NCI-H1092 treated with DMSO at 0.1 percent for 48 hours (cell line): ENCODE measurements at places on chromosomes 6 and 20.

DNA sequence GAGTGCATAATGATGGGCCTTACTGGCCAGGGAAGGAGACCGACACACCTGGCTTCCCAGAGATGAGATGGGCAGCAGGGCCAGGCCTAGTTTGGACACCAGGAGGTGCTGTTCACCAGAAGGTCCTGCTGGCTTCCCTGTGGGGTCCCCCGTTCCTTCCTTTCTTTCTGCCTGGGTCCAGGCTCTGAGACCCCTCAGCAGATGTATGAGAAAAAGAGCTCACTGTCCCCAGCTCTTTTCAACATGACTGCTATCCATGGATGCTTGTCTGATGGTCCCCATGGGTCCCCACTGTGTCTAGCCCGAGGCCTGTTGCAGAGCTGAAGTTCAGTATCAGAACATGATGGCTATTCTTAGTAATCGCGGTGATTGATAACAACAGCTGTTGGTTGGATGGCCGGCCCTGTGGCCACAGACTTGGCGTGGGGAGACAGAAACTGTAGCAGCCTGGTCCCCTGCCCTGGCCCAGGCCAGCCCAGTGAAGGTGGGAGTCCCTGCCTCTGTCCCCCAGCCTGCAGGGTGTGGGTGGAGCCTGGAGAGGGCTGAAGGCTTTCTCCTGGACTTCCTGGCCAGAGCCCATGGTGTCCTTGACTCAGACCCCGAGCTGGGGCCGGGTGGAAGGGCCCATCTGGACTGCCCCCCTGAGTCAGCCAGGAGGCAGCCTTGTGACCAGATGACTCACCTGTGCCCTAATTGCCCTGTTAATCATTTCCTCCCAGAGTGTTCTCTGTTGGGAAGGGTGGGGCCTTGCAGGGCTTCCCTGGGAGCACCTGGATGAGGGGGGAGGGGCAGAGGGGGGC, 9.9 kb upstream of the BAK1 start:
- peak; percentile 47 for DNase-seq

DNA sequence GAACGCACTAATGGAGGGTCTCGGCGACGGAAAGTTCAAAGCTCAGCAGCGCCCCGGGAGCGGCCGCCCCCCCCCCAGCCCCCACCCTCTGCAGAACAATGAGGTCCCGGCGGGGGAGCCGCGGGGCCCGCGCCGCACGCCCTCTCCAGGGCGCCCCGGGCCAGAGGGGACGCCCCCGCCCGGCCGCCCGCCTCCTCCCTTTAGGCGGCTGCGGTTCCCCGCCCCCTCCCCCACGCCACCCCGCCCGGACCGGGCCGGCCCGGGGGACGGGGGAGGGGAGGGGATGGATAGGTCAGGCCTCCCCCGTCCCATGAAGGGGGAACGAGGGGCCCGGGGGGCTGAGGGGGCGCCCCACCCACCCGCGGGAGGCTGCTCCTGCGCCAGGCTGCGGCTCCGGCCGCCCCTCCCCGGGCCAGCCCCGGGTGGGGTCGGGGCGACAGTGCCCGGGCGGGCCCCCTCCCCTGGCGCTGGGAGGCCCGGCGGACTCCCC, 1.5 kb downstream of the NOL4L start:
- no peak for DNase-seq

DNA sequence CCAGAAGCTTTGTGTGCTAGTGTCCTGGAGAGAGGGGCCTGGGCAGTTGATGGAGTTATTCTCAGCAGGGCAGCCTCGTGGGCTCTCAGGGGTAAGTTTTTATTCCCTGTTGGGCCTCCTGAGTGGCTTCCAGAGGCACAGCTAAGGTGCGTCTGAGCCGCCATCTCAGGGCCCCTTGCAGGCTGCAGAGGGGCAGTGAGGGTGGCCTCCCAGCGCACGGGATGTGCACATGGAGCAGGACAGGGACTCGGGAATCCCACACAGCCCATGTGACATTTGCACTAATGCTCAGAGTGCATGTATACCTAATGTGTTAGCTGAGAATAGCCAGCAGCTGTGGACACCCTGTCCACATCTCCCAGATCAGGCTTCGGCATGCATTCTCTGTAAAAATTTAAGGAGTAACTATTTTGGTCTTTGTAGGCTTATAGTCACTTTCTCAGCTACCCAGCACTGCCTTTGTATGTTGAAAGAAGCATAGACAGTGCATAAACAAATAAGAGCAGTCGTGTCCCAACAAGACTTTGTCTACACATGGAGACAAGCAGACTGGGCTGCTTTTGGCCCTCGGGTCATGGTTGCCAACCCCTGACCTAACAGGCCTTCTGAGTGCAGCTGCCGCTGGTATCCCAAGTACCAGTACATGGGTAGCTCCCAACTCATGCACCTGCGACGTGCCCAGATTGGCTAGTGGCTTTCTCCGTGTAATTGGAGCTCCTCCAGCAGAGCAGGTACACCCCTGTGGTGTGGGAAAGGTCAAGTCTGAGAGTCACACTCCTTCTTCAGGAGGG, 18.6 kb upstream of the CST9L start:
- no peak for DNase-seq

DNA sequence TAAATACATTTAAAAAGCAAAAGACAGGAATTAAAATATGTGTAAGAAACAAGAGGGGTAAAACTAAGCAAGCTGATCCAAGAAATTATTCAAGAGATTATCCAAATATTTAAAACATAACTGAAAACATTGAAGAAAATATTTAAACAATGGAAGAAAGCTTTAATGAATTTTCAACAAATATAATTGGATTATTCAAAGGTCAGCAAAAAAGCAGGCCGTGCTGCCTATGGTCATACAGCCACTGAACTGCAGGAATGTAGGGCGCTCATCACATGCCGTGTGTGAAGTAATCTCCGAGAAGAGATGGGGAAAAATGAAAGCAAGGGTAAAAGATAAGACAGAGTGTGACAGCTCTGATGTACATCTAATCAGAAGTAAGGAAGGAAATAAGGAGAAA, 1195.4 kb upstream of the EYS start:
- no peak for DNase-seq

GRCh38 chr20:63934271-63935068, 21.7 kb downstream of the UCKL1 start:
- DNase-seq: no peak

- DNase-seq: no peak
Observed at GRCh38 chr20:50281831-50282591, 91.4 kb downstream of the CEBPB start.

- no peak for DNase-seq
Observed at GRCh38 chr6:129936329-129937165, 75.4 kb upstream of the TMEM244 start.

GRCh38 chr6:157092736-157093135, 230.6 kb downstream of the TMEM242 start:
- DNase-seq: peak; percentile 50

GRCh38 chr6:156808287-156808686, 31.1 kb downstream of the ARID1B start:
- DNase-seq: peak; percentile 8

- DNase-seq: no peak
Observed at GRCh38 chr6:143570147-143570853, 58.8 kb upstream of the FUCA2 start.

GRCh38 chr20:11352041-11352440, 565.7 kb upstream of the BTBD3 start:
- peak; percentile 30 for DNase-seq

DNA sequence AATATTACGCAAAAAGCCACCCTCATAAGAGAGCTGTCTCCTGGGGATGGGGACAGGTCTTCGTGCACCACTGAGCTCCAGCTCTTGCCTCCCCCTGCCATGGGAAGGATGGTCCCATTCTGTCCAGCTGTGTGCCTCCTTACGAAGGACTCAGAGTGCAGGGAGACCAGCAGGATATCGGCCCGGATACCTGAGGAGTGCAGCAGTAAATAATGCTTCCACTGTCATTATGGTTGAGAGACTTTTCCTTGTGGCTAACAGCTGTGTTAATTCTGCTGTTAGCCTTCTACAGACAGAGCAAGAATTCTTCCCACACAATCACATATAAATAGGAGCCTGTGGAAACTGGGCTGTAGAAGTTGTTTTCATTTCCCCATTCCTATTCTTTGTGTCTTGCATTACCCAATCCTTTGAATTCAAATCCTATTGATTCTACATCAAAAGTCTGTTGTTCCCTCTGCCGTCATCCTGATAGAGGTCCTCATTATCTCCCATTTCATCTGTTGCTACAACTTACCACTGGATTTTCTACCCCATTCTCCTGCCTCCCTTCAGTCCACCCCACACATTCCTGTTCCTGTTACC, 364.6 kb upstream of the SOX4 start:
- DNase-seq: no peak

GRCh38 chr20:17636523-17637412, 45.3 kb downstream of the RRBP1 start:
- peak; percentile 81 for DNase-seq

DNA sequence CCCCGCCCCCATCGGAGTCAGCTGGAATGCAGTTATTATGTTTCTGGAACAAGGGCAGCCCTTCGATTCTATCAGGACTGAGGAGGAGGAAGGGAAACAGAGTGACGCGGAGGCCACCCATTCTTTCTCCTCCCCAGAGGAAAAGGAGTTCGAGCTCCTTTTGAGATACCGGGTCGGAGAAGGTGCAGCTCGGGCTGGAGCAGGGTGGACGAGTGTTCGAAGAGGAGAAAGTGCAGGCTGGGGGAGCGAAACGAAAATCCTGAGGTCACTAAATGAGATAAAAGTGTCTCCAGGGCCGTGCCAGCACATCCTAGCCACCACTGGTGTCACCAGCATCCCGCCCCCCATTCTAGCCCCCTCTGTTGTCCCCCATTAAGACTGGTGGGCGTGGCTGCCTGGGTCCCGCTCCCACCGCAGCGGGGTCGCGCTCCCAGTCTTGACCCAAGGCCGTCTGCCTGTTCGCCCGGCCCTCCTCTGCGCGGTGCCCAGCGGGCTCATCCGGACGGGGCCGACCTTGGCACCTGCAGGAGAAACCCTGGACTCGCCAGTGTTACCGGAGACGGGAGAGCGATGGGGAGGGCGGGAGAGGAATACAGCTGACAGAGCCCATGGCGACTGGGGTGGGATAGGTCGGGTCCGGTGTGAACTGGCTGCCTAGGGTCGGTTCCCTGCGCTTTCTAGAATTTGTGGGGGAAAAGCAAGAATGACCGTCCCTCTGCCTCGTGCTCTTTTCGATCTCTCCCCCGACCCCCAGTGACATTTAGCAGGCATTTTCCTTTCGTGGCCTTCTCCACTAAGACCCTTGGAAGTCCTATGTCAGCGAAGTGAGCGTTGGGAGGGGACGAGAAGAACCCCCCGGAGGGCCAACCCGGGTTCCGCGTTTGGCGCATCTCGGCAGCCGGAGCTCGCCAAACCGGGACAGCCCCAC, 16.2 kb downstream of the FOXA2 start:
- no peak for DNase-seq

DNA sequence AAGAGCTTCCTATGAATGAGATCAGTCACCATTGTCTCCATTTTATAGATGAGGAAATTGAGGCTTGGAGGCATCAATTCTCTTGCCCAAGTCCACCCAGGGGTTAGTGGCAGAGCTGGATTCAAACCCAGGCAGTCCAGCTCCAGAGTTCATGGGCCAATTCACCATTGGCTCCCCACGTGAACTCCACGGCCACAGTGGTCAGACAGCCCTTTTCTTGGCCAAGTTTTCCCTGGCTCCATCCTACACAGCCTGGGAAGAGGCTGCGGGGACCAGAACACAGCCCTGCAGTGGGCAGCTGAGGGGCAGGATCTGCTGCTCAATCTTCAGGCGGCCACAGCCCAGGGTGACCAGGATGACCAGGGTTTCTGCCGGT, 20.5 kb downstream of the TGM2 start:
- DNase-seq: no peak

- no peak for DNase-seq
Observed at GRCh38 chr20:19975436-19975799, 41.7 kb upstream of the NAA20 start.

DNA sequence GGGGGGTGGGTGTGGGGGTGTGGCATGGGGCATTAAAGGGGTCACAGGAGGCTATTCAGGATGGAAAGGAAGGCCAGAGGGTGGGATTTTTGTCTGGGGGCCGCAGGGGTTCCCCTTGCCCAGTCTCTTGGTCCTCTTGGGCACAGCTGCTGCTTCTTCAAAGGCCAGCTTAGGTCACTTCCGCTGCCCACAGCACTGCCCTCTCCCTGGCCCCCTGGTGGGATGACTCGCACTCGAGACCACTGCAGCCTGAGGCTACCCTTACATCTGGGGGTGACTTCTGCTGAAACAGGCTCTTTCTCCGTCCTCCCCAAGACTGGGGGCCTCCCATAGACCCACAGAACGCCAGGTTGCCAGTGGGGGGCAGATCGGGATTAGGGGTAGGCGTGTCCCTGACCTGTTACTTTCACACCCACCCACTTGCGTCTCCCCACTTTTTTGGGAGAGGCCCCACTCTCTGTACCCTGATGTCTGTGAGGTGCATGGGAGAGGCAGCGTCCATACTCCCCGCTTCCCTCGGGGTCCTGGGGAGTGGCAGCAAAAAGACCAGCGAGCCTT, 1.3 kb downstream of the LKAAEAR1 start:
- no peak for DNase-seq

DNA sequence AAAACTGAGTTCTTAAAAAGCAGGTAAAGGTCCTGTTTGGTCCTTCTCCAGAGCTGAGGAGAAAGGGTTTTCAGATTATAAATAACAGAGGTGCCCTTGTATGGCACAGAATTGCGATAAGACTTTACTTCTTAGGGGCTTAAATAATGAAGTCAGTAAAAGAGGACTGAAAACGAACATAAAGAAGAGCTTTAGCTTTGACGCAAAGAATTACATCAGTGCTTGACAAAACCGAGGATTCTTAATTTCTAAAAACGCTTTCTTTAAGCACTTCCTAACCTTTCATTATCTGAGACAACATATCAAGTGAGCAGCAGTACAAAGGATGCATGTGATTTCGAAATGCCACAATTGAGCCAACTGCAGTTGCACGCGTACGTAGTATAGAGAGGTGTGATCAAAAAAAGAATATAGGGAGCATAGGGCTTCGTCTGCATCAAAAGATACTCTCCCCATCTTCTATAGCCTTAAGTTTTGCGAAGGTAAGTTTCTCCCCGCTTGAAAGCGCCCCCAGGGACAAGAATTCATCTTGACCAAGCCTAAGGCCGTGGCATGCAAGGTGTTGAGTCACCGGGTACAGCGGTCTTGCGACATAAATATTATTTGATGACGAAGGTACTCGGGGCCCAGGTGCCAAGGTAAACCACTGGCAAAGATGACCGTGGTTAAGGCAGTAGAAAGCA, 778 bp upstream of the LOC128125822 start:
- no peak for DNase-seq

DNA sequence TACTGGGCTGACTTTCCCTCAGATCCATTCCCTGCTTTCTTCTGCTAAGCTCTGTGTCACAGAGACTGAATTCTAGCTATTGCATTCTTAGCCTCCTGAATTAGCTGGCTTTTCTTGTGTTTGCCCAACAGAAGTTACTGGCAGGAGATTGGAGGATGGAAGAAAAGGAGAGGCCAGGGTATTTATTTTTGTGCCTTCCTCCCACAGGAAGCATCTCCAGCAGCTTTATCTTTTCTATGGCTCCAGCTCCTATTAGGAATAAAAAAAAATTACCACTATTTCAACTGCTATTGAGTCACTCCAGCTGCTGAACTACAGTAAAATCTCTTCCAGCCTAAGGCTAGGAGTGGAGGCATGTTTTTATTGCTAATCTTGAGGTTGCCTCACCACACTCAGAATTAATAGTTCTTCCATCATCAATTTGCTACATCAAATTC, 492.4 kb downstream of the RFPL4B start:
- no peak for DNase-seq
